ENCODE measurements at places on chromosomes 2 and 18.

GRCh38 chr2:232457121-232458011 lies 1.4 kb downstream of the ALPI start:
- DNase-seq = peak; percentile 62

- DNase-seq = no peak
Observed at GRCh38 chr18:55743736-55744135, 155.7 kb upstream of the TCF4 start.

DNA sequence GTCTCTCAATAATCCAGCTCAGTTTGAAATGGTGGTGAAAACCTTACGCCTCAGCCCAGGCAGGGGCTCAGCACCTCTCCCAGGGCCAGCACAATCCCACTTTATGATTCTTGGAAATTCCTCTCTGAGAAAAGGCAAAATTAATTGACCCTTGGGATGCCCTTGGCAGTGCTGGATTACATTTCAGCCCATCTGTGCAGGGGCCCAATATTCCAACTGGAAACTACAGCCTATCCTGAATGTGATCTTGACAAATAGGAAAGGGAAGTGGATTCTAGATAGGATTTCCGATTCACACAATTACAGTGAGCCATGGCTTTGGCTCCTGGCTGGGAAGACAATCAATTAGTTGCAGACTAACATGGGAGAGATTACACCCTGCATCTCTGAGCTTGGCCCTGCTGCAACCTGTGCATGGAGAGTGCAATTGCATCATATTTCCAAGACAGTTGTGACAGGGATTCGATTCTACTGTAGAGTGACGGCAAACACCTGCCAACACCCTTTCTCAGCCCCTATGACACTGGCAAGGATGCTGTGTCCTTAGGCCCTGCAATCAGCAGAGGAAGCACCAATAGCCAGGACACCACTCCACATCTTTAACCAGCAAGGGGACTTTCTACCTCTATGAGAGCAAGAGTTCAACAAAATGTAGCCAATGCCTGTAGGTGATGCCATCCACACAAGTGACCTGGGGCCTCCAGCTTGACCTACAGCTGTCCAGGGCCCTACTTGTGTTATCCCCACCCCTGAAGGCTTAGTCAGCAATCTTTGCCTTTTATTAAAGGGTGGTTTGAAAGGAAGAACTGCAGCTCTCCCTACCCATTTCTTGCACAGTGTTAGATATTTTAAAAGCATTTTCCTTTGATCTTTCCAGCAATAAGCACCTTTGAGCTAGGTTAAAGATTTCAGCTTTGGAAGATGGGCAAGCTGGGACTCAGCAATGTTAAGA lies 187.2 kb upstream of the HS6ST1 start:
- DNase-seq = no peak

GRCh38 chr2:25314514-25315315 lies 27.0 kb downstream of the DNMT3A start:
- DNase-seq = peak; percentile 86

DNA sequence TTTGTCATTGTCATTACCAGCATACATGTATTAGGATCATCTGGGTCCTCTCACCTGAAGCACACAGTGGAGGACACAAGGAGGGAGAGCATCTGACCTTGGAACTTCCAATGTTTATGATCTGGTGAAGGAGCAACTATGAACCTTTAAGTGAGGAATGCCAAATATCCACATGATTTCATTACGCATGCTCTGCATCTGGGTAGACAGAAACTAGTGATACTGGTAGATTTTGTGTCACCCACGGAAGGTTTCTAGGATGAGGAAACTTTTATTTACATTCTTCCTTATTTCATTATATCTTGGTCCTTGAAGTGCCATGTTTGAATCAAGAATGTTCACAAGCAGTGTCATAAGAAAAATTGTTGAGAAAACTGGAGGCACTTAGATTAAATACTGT lies 32.1 kb downstream of the SPC25 start:
- DNase-seq = no peak

DNA sequence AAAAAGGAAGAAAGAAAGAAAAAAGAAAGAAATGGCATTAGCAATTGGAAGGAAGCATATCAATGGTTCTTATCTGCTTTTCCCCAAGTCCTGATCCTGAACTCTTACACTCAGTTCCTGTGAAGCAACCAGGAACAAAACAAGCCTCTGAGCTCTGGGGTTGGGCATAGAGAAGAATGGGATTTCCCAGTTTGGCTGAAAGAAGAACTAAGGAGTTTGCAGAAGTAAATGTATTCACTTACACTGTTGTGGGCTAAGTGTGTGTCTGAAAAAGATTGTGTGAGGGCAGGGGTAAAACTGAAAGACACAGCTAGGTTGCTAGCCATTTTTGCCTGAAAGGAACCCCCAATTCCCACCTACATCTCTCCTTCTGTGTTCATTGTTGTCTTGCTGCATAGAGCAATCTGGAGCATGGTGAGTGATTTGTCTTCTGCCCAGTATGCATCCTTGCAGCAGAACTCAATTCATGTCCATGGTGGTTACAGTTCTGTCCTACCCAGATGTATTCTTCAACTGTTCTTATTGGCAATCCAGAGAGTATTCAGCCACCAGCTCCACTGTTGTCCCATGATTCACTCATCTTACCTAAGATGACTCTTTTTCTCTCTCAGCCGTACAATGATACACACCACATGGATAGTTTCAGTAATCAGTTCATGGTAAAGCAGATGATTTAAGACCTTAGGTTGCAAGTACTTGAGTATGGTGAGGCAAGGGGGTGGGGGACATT lies 348.7 kb downstream of the ARHGAP15 start:
- DNase-seq = no peak

DNA sequence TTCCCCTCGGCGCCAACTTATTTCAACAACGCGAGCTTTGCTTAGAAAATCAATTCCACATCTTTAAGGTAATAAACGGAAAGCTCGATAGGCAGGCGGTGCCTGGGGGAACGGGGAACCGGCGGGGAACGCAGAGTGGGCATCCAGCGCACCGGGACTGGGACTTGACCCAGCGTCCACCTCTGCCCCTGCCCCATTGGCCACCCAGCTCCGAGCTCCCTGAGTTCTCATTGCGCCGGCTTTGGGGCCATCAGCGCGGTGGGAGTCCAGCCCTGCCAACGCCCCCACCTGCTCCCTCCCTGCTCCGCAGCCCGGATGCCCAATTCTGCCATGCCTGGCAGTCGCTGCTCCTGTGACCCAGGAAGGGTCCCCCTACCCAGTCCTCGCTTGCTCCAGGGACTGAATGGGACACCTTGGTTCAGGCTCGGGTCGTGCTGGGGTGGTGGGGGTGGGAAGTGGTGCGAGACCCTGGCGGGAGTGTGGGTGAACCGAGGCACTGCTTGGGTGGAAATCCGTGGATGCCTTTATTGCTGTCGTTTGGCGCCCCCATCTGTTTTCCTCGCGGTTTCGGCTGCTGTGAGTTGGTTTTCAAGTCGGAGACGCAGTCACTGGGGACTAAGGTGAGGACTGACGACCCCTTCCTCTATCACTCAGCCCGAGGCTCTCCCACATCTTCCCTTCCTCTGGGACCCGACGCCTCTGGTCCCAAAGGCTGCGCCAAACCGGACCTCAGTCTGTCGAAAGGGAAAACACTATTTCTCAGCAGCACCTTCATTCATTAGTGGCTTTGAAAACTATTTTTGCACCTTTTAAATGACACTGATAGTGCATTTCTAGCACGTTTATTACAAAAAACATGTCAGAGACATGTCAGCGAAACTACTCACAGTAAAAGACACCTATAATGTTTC lies 2.4 kb upstream of the EVX2 start:
- no peak for DNase-seq

GRCh38 chr18:35089891-35090550 lies 48.8 kb downstream of the MAPRE2 start:
- no peak for DNase-seq

GRCh38 chr2:223214394-223215253 lies 162.6 kb downstream of the KCNE4 start:
- no peak for DNase-seq

DNA sequence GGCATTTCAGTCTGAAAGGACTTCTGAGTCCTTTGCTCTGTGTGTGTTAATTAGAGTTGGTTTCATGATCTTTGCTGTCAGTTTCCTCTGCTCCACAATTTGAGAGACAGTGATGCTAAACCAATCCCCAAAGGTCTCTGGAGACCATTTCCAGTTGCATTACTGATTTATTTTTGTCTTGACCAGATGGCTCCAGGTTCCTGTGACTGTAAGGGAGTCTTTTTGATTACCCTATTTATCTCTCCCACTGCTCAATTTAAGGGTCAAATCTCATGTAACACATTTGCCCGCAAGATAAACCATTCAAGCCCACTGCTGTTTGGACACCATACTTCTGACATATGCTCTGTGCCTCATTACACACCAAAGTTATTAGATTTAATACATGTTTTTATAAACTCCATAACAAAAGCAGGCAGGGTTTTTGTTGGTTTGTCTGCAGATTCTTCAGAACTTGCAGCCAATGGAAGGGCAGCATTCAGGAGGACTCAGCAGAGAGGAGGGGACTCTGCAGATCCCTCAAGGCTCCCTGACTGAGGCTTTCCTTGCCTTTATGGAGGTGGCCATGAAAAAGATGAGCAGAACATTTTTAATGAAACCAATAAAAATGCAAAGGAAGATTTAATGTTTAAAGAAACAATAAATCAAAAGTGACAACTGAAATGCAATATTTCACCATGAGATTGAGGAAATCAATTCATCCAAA lies 889.3 kb upstream of the CELF4 start:
- DNase-seq = no peak

GRCh38 chr2:101823347-101823791 lies 125.9 kb downstream of the MAP4K4 start:
- no peak for DNase-seq

- no peak for DNase-seq
Observed at GRCh38 chr18:79274823-79275222, 120.9 kb upstream of the NFATC1 start.

GRCh38 chr18:65363911-65364632 lies 386.7 kb upstream of the CDH7 start:
- no peak for DNase-seq

GRCh38 chr2:98959810-98960507 lies 23.9 kb upstream of the CRACDL start:
- no peak for DNase-seq

DNA sequence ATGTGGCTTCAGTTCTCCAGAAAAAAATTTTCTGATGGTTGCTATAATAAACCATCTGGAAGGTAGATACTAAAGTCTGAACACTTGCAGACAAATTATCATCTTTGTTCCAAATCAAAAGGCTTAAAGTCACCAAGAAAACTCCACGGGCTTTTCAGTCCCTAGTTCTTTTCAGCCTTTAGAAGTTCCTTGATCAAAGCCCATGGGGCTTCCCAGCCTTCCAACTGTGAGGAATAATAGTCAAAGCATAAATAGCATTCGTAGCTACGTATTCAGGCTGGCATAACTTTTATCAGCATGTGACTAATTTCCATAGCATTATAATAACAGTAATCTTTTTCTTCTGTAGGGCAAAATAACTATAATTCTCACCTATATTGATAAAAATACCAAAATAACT lies 13.9 kb downstream of the SCG2 start:
- DNase-seq = no peak

- no peak for DNase-seq
Observed at GRCh38 chr2:237604960-237605359, 14.4 kb upstream of the RAB17 start.

DNA sequence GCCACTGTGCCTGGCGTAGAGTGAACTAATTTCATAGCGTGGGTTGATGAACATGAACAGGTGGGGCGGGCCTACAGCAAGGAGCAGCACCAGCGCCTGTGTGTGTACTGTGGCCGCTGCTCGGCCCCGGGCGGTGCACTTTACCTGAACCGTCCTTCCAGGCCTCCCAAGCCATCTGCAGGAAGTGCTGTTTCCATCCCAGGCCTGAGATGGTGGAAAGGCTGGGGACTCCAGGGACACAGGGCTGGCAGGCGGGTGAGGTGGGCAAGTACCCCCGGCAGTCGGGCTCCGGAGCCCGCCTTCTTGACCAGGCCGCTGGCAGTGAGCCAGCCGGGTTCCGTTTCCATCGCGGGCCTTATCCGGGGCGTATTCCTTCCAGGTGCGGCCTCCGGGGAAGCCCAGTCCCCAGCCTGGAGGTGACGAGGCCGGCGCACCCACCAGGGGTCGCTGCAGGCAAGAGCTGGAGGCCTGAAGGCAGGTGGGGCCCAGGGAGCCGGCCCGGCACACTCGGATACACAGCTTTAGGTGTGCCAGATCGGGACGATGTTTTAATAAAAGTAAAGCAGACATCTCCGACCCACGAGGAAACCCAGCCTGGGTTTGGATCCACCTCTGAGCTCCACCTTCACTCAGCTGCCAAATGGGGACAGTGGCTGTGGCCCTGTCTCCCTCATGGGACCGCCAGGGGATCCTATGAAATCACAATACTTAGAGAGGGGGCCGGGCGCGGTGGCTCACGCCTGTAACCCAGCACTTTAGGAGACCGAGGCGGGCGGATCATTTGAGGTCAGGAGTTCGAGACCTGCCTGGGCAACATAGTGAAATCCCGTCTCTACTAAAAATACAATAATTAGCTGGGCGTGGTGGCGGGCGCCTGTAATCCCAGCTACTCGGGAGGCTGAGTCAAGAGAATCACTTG lies 22.7 kb upstream of the PDIA6 start:
- peak; percentile 82 for DNase-seq

- DNase-seq = peak; percentile 72
Observed at GRCh38 chr2:97731274-97732020, 18.1 kb downstream of the ZAP70 start.

GRCh38 chr2:12070581-12070980 lies 324.1 kb downstream of the LPIN1 start:
- DNase-seq = no peak

DNA sequence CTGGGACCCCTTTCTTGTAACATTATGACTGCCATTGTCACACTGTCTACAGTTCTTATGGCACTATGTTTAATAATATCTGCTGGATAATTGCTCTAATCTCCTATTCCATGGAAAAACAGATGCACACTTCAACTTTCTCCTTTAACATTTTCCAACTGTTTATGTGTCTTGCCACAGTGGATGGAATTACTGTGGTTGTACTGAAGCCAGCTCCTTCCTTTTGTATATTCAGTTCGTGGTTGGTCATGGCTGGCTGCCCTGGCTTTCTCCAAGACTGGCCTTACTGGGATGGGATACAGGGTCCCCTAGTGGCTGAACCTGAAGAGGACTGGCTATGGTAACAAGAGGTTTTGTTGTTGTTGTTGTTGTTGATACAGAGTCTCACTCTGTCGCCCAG lies 113.9 kb downstream of the SS18 start:
- no peak for DNase-seq

DNA sequence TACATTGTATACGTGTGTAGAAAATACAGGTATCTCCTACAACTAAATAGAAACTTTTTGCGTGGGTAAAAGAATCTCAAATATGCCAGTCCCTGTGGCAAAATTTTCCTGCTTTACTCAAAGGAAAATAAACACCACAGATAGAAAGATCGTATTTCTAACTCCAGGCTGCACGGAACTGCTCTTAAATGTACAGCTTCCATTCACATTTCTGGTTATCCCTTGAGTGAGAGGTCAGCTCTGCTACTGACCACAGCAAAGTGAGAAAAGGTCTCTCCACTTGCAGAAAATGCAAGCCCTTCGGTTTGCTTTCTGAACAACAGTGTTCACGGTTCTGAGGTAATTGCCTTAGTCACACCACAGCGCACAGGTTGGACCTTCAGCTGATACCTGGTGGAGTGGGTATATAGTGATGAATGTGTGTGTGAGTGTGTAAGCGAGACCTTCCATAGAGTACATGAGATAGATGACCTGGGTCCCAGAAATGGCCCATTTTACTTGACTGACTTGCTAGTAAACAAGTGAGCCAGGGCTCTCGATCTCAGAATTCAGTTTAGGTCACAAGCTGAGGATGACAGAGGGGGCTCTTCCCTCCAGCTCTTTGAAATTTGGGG lies 52.1 kb downstream of the ALPK2 start:
- DNase-seq = no peak

GRCh38 chr2:17540093-17540812 lies at the start of gene VSNL1:
VSNL1 (plus strand) TSS chr2:17540696; CDS start chr2:17592075, 51,379 bp downstream.
- DNase-seq = peak; percentile 86

- DNase-seq = peak; percentile 44
Observed at GRCh38 chr2:128781166-128781565, 462.5 kb upstream of the HS6ST1 start.

Data from cardiac septum (tissue), 1 donor.